ENCODE measurements at places on chromosomes 3 and 15.

- no peak for DNase-seq
Measured at GRCh38 chr3:32493437-32494414, 8.9 kb downstream of the CMTM6 start.

- DNase-seq: no peak
Measured at GRCh38 chr3:52068730-52069129, 12.4 kb upstream of the DUSP7 start.

- DNase-seq: no peak
Measured at GRCh38 chr3:9324944-9325343, 37.9 kb upstream of the THUMPD3 start.

- DNase-seq: no peak
Measured at GRCh38 chr3:5057272-5057671, 64.8 kb upstream of the ARL8B start.

DNA sequence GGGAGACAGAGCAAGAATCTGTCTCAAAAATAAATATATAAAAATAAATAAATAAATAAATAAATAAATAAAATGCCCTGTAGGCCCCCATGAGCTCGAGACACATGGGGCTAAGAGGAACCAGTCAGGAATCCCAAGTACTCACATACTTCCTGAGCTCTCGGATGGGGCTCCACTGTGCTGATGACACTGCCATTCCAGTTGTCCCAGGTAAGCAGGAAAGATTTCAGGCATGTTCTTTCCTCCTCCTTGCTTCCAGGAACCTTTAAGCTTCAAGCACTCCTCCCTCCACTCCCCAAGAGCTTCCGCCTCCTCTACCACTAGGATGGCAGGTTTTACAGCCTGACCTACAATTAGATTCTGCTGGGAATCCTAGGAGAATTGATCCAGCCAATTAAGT lies 113.4 kb downstream of the SLC49A4 start:
- DNase-seq: no peak

- no peak for DNase-seq
Measured at GRCh38 chr15:92819278-92820235, 80.6 kb upstream of the CHD2 start.

DNA sequence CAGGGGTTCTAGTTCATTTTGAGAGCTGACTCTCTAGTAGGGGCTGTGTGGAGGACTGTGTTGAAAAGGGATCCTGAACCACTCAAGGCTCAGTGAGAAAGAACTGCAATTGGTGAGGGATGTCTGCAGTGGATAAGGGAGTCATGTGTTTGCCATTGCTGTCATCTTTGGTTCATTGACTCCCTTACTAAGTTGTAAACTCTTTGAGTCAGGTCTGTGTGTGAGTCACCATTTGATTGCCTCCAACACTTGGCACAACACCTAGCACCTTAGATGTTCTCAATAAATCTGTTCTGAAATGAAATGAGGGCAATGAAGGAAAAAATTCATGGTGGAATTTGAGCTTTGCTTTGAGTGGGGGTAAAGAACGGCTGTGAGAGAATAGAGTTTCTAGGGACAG lies 51.7 kb downstream of the PLS1 start:
- no peak for DNase-seq

DNA sequence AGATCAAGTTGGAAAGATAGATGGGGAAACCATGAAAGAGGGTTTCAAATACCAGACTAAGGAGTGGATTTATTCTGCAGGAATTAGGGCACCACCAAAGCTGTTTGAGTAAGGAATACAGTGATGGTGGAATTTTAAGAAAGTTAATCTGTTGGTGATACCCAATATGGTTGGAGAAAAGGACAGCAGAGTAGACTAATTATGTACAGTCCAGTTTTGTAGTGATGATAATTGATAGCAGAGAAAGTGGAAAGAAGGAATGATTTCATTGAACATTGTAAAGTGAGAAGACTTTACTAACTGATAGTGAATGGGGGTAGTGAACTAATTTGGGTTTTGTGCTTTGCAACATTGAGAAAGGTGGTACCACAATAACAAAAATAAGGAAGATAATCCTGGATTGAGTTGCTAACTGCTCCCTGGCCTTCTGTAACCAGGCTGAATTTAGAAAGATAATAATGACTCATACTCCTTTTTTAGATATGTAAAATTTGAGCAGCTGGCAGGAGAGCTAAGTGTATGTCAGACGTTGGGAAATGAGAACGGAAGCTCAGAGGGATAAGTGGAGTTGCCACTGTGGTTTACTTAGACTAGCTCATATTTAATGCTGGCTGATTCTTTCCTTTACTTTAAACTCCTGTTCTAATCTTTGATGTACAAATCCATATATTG lies 16.9 kb downstream of the TCAIM start:
- peak; percentile 25 for DNase-seq

DNA sequence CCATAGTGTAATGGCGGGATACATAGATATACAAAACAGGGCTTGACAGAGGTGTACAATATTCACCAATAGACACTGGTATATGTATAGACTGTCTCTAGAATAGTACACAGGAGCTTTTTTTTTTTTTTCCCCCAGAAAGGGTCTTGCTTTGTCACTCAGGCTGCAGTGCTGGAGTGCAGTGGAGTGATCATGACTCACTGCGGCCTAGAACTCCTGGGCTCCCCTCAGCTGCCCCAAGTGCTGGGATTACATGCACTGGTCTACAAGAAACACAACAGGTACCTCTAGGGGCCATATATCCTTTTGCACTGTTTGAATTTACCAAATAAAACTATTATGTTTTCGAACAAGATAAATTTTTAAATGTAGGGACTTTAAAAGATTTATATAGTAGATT lies 12.3 kb downstream of the RHOA start:
- DNase-seq: no peak

DNA sequence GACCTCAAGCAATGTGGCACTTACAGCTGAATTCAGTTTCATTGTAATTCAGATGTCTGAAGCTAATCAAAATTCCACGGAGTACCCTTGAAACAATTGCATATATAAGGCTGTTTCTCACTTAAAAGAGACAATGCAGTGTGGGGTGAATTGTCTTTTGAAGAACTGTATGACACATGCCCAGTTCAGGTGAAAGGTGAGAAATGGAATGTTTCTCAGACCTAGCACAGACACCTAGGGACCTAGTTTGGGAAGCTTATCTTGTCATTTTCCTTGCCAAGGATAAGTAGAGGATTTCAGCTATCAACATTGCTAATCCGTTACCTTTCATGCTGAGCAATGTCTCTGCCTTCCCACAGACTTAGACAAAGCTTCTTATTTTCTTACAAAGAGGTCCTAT lies 36.3 kb downstream of the MBNL1 start:
- no peak for DNase-seq
